Occipital lobe (tissue), 3 donors: ENCODE measurements at places on chromosomes 12 and 14. TPM values are rescaled to one million over a fixed set of nuclear protein-coding genes. Genes with fewer than 3 reads are reported as not detected.

- no peak for DNase-seq
Observed at GRCh38 chr14:68908803-68909202, 70.3 kb downstream of the ACTN1 start.

DNA sequence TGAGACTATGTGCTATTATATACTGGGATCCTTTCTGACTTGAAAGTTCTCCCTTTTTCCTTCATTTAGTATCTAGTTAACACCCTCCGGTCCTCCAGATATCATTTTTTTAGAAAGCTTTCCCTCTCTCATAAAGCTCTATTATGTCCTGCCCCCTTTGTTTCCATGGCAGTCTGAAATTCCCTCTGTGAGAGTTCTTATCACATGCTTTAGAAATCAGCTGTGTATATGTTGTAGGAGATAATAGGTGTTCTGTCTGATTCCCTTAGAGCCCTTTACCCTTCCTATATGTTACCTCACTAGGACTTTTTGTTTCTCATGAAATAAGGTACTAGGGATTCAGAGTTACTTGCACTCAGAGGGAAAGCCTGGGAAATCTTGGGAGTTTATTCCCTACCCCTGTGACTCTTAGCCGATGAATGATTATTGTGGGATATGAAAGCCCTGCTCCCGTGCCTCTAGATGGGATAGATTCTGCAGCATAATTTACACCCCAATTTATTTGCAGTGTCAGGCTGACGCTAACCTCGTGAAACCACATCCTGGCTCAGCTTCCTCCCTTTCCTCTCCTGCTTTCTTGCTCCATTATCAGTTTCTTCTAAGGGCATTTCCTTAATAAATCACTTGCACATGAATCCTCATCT is 448.4 kb downstream of the MDGA2 start:
- DNase-seq, result no peak

- no peak for DNase-seq
Observed at GRCh38 chr12:42809226-42809625, 219.7 kb upstream of the PRICKLE1 start.

DNA sequence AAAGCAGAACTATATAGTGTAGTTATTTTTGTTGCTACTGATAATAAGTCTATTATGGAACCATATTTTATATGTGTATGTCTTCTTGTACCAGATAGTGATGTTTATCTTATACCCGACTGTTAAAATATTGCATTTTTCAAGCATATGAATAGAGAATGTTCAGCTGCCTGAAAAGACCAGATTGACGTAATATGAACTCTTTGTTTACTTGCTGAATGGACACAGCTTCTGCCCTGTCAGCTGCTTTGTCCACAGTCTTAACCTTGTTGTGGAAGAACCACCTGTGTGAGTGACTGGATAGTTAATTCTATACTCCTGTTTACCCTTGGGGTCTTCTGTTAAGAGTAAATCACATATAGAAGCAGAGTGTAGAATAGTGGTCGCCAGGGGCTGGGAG is 109.3 kb downstream of the LGR5 start:
- DNase-seq, result no peak

DNA sequence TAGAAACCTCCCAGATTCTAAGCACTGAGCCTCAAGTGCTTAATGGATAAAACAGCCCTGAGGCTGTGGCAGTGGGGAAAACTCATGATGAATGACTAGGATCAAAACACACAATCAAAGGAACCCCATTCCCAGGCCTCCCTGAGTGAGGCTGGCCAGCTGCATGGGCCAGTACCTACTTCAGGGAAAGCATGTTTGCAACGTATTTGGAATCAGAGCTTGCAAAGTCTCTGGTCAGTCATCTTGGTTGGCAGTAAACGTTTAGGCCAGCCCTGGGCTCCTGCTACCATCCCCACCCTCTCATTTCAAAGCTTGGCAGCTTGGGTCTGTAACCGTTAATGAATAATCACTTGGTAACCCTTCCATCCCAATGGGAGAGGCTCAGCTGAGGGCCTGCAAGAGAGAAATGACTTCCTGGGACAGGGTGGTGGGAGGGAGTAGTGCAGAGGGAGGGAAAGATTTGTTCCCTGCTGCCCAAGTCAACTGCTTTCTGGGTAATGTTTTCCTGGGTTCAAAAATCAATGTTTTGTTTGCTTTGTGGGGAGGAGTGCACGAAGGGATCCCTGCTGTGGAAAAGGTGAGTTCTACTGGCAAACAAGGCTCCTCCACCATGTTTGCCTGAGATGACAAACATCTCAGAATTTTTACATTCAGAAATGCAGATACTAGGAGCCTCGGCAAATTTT is 2.0 kb upstream of the RNASE8 start:
- no peak for DNase-seq

DNA sequence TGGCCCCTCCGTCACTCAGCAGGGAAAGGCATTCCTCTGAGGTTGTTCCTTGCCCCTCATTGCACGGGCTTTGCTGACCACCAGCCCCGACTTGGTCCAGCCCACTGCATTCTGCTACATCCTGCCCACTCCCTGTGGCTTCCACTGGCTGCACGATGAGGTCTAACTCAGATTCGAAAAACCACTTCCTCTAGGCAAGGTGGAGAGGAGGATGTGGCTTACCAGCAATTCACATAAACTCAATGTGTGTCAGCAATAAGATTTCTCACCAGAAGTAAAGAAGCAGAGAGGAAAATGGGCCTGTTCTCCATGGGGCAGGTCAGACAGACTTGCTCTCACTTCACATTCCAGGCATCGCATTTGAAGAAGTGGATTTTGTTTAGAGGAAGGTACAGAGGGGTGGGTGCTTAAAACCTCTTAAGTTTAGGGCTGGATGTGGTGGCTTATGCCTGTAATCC is 14.7 kb downstream of the GPR68 start:
- DNase-seq, result no peak

DNA sequence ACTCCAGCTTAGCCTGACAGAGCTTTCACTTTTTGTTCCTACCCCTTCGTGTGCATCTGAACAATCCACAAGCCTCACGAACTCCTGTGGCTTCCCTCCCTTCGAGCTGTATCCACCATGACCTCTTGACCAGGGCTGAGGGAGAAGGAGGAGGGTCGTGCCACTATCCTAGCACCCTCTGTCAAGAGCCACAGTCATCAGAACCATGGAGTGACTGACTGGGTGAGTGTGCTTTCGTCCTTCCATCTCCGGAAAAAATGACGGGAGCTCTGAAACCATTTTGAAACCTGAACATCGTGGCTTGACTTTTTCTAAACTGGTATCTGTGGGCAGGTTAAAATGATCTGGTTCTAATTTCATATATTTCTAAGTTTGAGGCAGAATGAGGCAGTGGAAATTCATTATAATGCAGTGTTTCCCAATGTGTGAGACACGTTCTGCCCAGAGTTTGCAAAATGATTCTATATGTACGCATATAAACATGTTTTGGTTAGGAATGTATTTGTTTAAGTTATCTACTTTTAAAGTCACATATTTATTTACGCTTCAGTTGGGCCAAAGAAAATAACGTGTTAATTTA is 27.0 kb downstream of the IL26 start:
- DNase-seq, result no peak

- no peak for DNase-seq
Observed at GRCh38 chr12:51959211-51959610, 7.7 kb downstream of the ACVR1B start.

GRCh38 chr14:74299061-74299545 is 3.6 kb downstream of the ABCD4 start:
- no peak for DNase-seq

DNA sequence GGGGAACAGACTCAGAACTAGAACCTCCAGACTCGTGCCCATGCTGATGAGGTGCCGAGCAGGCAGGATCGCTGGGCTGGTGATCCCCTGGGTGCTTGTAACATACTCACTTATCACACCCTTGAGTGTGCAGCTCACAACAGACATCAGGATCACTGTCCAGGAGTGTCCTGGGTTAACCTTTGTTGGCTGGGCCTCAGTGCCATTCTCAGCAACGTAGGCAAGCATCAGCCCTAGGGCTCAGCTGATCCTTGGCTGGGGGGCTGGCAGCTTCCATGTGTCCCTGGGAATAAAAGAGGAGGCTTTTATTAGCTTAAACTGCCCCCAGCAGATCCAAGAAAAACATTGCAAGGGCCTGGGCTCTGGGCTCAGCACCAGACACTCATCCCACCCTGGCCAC is 1.6 kb downstream of the TMEM229B start:
- no peak for DNase-seq

DNA sequence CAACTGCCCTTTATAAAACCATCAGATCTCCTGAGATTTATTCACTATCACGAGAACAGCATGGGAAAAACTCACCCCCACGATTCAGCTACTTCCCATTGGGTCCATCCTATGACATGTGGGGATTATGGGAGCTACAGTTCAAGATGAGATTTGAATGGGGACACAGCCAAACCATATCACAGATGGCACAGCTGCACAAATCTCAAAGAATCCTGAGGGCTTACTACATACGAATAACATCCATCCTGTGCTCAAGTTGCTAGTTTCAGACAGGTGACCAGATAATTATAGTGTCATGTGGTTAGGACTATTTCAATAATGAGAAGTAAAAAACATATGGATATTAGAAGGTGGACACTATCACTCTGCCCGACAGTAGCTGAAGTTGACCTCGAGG is 211.2 kb downstream of the NUAK1 start:
- DNase-seq, result no peak

DNA sequence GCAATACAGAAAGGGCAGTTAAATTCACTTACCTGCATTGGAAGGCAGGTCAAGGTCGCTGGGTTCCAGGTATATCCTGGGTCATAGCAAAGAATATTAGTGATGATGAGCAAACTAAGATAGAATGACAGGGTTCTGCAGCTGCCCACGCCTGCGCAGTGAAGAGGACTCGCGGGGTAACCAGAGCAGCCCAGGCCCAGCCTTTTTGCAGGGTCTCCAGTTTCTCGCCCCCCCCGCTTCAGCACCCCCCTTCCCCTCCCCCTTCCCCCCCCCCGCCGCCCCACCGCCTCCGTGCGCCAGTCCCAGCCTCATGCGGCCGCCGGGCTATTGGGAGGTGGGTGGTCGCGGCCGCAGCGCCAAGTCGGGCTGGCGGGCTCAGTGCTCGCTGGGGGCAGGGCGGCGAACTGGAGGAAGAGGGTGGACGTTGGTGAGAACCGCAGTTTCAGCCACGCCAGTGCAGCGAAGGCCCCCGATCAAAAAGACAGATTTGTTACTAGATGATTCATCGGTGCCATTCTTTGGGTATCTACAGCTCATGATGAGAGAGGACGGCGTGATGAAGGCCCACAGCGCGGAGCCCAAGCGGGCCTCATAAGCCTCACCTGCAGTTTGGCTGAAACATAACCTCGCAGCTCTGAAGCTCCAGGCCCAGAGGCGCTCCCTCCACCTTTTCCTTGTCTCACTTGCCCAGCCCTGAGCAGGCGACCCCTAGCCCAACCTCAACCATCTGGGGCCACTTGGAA is 20.2 kb downstream of the SLC2A3 start:
- DNase-seq, result no peak

DNA sequence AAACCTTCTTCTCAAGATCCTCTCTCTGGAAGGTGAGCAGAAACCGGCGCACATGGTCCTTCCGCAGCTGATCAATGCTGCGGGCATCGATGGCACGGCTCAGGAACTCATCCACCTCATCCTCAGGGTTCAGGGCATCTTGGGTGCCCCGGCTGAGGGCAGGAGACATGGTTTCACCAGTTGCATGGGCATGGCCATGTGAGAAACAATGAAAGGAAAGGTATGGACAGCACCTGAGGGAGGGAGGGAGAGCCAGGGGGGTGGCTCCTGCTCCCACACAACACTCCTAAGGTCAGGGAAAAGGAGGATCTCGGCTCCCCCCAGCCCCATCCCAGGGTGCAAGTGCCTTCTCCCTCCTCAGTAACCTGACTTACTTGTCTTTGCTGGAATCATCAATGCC is 13.6 kb downstream of the ADCY6 start:
- no peak for DNase-seq

GRCh38 chr12:47805417-47805816 is 14.3 kb downstream of the HDAC7 start:
- no peak for DNase-seq

DNA sequence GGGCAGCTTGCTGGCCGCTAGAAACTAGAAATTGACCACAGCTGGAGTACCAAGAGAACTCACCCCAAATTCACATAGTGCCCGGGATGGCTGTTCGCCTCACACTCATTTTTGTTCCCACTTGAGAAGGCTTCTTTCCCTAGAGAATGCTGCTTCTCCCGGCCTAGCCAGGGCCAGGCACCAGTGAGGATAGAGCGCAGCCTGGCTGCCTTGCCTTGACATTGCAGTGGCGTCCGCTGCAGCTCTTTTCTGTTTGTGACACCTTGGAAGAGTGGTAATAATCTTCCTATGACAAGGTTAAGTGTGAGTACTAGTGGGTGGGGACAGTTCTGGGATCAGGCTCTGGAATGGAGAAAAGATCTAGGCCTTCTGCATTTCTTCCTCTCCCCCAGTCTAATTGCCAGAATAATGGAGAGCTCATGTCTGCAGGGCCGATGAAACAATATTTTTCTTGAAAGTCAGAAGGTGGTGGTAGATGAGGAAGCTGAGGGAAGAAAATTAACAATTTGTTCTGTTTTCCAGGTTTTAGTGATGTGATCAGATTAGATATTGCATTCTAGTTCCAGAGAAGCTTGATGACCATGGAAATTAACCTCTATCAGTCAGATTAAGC is 3.7 kb downstream of the TMEM253 start:
- DNase-seq, result peak; percentile 79

GRCh38 chr12:127613056-127613455 is 653.9 kb upstream of the TMEM132C start:
- DNase-seq, result no peak

- no peak for DNase-seq
Observed at GRCh38 chr12:127205781-127206555, 1061.0 kb upstream of the TMEM132C start.

DNA sequence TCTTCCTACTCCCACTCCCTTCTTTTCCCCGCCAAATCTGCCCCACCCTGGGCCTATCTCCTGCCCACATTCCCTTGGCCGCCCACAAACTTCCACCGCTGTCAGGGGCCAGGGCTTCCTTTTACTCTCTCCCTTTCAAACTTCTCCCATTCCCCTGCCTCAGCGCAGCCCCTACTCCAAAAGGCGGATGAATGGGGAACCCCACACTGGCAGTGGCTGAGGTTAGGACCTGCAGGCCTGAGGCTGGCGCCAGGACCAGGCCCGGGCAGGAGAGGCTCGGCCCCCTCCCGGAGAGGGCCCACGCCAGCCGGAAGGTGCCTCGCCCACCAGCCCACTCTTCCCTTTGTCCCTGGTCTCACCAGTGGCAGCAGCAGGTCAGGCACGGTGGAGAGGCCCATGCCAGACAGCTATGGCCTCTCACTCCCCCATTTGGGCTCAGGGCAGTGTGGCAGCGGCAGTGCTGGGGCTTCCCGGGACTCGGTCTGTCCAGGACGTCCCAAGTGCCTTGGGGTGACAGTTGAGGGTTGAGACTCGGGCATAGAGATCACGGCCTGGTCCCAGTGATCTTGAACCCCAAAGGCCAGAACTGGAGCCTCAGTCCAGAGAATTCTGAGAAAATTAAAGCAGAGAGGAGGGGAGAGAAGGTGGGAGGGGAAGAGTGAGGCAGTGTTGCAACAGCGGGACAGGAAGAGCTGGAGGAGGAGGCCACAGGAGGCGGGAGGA is at the start of gene TNFRSF1A:
Gene TNFRSF1A (minus strand): TSS at position 660 of the 723 bp plus-strand sequence. CDS start 262 bp downstream, at position 398.
- peak; percentile 25 for DNase-seq

NEUROD4 gene
- total RNA-seq, result 3.9 TPM

NDRG2 gene
- 68.5 TPM for total RNA-seq
